Muscle of back (tissue), 13 donors: ENCODE measurements at places on chromosomes 4 and X. TPM values are rescaled to one million over a fixed set of nuclear protein-coding genes. Genes with fewer than 3 reads are reported as not detected.

AFAP1 gene
- polyA plus RNA-seq = 32.8 TPM

STK26 gene
- 69.3 TPM for polyA plus RNA-seq

HEPH gene
- 6.9 TPM for polyA plus RNA-seq

CSAG2 gene
- polyA plus RNA-seq = not detected

ASMT gene
- 0.67 TPM for polyA plus RNA-seq

ARHGAP36 gene
- 359 TPM for polyA plus RNA-seq

ARR3 gene
- 0.09 TPM for polyA plus RNA-seq

PCDH19 gene
- polyA plus RNA-seq = 3.9 TPM

MAP3K15 gene
- 0.29 TPM for polyA plus RNA-seq

RPS6KA3 gene
- 51.0 TPM for polyA plus RNA-seq

SPARCL1 gene
- polyA plus RNA-seq = 191 TPM

DNA sequence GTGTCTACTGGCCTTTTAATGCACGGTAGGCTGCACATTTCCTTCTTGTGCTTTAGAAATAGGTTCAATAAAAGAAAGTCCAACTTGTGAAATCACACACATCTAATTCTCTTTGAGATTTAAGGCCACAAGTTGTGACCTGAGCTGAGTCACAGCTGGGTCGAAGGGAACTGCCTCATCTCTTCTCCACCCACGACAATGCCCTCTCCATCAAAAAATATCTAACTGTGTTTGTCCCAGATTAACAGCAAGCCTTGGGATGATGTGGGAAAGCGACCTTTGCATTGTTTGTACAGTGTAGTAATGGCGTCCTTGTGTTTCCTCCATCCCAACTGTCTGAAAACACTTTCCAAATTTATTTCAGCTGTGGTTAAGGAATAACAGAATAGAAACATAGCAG lies 168.9 kb downstream of the AMELX start:
- no peak for DNase-seq

DNA sequence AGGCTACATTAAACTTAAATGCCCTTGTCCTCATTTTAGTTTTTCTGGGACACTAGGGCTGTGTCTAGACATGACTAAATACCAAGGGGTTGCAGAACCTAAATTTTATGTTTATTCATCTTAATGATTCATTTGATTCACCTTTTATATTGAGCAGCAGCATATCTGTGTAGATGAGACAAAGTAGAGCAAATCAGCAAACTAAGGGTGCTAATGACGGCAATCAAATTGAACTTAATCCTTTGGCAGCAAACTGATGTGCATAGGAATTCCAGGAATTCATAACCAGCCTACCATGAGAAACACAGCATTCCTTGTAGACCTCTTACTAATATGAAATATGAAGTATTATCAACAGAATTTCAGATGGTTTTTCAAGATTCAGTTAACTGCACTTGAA lies 25.1 kb downstream of the EPHA5 start:
- peak; percentile 23 for DNase-seq

GRCh38 chrX:28591542-28591941 lies 4.3 kb downstream of the IL1RAPL1 start:
- no peak for DNase-seq

- no peak for DNase-seq
These were observed 584.4 kb upstream of the AADAT start for GRCh38 chr4:170674176-170674575.

DNA sequence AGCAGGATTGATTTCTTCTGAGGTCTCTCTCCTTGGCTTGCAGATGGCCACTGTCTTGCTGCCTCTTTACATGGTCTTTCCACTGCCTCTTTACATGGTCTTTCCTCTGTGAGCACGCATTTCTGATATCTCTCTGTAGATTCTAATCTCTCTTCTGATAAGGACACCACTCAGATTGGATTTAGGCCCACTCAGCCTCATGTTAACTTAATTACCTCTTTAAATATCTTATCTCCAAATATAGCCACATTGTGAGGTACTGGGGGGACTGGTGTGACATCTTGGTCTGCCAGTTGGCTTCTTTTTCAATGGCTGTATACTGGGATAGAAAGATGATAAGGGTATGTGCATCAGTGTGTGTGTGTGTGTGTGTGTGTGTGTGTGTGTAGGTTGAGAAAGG lies 153.7 kb downstream of the AWAT2 start:
- no peak for DNase-seq

DNA sequence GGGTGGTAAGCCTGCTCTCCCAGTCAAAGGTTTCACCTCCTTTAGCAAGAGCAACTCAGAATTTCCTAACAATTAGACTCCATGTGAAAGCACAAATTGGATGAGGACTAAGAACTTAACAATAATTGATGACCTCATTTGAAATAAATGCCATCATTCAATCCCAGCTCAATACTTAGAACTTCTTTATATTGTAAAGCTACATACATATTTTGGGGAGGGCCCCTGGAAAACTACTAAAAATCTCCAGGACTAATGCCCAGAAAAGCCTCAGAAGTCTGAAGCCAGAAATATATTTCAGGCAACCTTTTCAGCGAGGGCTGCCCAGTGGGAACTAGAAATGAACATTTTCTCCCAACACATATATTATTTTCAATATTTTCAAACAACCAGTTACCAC lies 38.1 kb downstream of the AMOT start:
- DNase-seq = peak; percentile 56

- DNase-seq = no peak
These were observed 101.4 kb upstream of the FRMPD3 start for GRCh38 chrX:107348051-107348450.

DNA sequence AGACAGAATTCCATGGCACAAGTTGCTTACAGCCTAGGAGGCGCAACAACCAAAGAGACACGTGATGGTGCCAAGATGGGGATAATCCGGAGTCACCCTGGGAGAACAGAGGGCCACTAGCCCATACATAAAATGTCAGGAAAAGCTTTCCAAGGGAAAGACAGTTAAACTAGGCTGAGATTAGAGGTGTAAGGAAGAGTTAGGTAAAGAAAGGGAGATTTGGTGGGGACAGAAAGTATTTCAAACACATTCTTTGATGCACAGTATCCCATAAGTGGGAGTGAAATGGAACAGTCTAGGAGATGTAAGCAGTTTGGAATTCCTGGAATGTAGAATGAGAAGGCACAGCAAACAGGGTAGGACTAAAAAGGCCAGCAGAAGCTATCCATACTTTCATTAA lies 860.9 kb upstream of the LCORL start:
- DNase-seq = peak; percentile 49

GRCh38 chr4:41299486-41299885 lies 42.8 kb downstream of the UCHL1 start:
- DNase-seq = no peak

DNA sequence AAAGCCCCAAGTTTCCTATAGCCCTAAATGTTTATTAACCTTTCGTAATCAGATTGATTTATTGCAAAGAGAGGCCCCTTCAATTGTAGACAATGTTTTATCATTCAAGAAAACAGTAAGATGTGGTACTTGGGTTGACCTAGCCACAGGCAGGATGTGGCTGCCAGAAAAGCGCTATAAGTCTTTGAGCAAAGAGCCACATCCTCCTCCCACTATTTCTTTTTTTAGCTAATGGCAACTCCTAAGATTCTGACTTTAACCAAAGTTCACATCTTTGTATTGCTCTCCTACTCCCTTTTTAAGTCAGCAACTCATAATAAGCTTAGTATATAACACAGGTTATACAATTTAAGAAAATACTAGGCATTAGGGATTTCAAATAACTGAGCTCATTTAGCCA lies 70.7 kb upstream of the PPP3CA start:
- DNase-seq = no peak

DNA sequence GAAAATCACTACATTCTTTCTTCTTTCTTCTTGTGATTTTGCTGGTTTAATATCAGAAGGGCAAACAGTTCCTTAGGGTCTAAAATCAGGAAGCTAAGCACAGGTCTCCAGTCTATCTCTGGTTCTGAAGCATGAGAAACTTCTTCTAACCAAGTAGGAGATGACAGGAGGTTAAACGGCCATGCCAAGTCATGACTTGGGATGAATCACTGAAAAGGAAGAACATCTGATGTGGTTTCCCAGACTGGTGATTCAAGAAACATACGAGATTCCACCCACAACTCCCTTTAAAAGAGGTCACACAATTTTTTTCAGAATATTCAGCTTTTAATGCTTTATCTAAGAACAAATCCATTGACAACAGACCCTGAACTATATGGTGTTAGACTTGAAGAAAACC lies 684.0 kb upstream of the PRKX start:
- DNase-seq = no peak

- peak; percentile 1 for DNase-seq
These were observed 8.6 kb upstream of the TKTL2 start for GRCh38 chr4:163482190-163482589.

GRCh38 chr4:72442715-72443114 lies 126.3 kb downstream of the ADAMTS3 start:
- no peak for DNase-seq

- no peak for DNase-seq
These were observed 99.0 kb upstream of the DUSP21 start for GRCh38 chrX:44744799-44745198.

DNA sequence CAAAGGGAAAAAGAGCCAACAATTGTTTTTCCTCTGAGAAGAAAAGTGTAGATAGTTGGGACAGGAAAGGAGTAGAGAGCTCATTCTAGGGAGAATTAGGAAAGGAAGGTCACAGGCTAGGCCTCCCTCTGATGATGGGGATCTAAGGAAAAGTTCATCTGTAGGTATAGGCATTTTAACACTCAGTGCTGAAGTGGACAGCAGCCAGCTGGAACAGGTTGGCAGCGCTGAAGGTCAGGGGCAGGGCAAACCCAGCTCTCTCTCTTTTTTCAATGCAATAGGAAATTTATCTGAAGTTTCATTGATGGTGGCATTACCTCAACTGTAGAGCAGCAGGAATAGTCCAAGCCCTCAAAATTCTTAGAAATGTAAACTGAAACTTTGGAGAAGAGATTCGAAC lies 98.5 kb upstream of the ETNPPL start:
- no peak for DNase-seq

- DNase-seq = no peak
These were observed 8.8 kb upstream of the IDS start for GRCh38 chrX:149513825-149514428.

DNA sequence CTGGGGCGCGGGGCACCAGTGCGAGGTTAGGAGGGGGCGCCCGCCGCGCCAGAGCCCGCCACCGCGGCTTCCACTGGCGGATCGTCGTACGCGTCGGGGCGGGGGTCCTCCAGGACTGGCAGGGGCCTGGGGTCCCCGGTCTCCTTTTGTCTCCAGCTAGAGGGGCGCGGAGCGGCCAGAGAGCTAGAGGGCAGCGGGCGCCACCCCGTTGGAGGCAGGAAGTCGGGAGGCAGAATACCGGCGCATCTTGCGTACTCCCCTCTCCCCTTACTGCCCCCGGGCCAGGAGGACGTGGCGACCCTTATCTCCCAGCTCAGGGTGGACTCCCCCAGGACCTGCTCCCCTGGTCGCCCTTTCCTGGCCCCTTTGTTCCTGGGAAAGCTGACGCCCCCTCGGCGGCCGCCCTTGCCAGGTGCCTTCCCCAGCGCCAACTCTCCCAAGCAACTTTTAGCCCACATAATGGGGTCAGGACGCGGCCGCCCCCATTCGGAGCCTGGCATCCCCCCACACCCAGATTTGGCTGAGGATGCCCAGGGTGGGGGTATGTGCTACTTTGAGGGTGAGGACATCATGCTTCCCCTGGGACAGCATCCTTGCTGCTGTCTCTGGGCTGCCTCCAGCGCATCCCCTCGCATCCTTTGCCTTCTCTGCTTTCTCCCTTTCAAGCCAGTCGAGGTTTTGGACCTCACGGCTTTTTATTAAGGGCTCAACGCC lies 933 bp downstream of the CNKSR2 start:
- DNase-seq = peak; percentile 19

DNA sequence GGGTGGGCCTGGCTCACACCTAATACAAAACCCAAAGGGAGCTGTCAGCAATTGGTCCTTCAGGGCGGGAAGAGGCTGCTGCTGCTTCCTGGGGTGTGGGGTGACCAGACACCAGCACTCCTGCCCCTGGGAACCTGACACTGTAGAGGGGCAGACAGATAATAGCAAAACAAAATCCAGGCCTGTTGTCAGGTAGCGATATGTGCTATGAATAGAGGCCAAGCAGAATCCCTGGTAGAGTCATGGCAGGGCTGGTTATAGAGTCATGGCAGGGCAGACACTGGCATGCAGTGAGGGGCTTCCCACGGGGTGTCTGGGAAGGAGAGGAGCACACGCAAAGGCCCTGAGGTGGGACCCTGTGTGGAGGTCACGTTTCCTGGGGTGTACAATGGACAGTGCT lies 79.6 kb upstream of the PSAPL1 start:
- DNase-seq = no peak

DNA sequence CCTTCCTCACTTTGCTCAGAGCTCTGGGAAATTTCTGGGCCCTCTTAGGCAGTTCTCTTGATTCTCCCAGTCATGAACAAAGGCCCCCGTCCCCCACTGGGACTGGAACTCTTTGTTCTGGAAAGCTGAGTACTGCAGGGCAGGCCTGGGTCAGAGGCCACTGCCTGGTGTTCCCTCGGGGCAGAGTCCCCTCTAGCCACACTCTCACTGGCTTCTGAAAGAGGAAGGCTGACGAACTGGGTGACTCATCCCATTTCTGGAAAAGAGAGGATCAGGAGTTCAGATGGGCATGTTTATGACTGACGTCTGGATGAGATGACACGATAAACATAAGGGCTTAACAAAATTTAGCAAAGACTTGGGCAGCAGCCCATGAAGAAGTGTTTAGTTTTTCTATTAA lies 47.7 kb downstream of the DDX3X start:
- DNase-seq = no peak
